ENCODE measurements at places on chromosomes 1 and 21. TPM values are rescaled to one million over a fixed set of nuclear protein-coding genes. Genes with fewer than 3 reads are reported as not detected.

DNA sequence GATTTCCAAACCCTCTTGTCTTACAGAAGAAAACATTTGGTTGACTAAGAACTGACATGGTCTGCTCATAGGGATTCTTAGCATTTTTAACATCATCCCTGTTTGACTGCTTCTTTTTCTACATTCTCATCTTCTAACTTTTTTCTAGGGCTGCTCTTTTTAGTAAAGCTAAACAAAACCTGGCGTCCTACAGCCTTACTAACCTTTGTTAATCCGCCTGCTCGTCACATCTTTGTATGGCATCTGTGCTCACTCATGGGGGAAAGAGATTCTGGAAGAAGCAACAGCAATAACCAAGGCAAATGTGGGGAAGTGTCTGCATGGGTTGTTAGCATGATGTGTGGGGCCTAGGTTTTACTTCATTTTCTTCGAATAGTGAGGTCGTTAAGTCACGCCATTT, 92.0 kb downstream of the KIF1B start:
- DNase-seq, result no peak

DNA sequence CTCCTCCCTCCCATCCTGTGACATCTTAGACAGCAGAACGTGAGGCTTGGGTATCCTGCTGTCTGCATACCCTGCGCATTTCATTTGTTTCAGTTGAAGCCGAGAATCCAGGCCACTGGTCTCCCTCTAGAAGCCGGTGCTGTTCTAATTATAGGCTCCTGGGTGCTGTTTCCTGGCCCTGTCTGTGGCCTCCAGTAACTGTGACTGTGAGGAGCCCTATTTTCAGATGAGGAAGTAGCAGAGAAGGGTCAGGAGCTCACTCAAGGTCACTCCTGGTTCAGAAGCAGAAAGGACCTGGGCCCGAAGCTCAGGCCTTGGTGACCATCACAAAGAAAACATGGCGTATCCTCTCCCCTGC, 24.0 kb downstream of the COQ8A start:
- DNase-seq, result no peak

DNA sequence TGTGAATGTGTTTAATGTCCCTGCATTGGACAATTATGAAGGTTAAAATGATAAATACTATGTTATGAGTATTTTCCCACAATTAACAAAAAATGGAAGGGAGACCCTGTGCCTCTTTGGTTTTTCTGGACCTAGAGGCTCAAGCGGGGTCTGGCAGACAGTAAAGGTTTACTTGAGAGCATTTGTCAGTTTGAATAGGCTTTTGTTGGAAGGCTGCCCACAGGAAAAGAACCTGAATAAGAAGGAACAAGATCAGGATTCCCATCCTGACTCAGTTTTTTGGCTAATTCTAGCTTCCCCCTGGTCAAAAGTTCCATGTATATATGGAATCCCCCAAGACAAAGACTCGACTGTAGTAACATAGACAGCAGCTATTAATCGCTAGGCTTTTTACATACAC, 150.9 kb upstream of the JUN start:
- no peak for DNase-seq

DNA sequence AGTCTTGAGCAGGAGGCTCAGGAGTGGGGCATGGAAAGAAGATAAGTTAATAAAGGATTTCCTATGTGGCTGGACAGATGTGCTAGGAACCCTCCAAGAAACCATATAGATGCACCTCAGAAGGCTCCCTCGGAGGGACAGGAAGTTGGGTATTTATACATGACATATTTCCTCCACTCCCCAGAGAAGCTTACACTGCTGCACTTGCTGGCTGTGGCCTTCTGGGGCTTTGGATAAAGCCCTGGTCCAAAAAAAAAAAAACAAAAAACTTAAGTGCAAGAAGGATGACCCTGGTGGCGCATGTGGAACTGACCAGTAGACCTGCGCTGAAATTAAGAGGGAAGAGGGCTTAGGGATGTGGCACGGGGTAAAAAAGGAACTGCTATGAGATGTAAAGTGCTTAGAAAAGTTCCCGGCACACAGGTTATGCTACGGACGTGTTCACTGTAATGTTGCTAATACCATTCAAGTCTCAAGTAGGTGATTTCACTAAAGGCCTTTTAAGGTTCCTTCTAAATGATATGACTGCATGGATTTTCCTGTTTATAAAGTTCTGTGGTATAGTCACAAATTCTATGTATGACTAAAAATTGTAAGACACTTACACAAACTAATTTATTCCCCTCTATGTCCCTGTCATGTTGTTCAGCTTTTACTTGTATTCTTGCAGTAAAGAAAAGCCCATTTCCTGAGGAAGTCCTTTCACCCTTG, 253.6 kb downstream of the HMCN1 start:
- DNase-seq, result no peak

DNA sequence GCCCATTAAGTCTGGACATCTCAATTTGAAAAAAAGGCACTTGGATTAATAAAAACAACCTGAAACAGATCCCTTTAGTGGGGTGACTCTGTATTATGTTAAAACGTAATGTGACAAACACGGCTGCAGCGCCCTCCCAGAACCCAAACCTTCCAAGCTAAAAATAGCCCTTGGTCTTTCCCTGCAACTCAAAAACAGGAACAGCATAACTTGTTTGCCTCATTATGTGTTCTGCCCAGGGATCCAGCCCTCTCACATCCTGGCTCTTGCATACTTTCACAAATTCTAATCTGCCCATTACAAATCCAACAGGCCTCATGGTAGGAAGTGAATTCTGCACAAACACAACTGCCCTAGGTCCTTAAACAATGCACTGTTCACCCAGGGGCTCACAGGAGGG, 94.7 kb upstream of the GADD45A start:
- no peak for DNase-seq

DNA sequence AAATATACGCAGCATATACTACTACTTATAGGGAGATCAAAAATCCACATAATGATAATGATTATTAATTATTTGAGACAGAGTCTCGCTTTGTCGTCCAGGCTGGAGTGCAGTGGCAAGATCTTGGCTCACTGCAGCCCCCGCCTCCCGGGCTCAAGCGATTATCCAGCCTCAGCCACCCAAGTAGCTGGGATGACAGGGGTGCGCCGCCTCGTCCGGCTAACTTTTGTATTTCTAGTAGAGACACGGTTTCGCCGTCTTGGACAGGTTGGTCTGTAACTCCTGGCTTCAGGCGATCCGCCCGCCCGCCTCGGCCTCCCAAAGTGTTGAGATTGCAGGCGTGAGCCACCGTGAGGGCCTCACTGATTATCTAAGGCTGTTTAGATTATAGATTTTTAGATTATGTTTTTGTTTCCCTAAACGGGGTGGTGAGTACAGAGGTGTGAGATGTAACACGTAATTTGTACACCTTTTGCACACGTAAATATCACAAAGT, 548 bp upstream of the SLC25A33 start:
- no peak for DNase-seq

DNA sequence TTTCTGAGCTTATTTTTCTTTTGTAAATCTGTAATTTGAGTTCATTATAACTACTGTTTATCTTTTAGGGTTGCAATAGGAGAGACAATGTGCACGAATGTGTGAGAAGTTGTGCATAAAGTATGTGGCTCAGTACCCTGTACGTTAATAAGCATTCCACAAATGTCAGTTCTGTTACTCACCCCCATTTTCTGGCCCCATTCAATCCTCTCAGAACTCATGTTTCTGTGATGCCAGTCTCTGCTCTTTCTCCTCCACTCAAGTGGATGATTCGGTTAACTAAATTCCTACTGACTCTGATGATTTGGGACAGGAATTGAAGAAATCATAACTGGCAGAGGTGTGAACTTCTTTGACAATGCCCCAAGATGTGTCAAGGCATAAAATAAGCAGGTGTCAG, 10.2 kb upstream of the DMRTB1 start:
- peak; percentile 55 for DNase-seq

DNA sequence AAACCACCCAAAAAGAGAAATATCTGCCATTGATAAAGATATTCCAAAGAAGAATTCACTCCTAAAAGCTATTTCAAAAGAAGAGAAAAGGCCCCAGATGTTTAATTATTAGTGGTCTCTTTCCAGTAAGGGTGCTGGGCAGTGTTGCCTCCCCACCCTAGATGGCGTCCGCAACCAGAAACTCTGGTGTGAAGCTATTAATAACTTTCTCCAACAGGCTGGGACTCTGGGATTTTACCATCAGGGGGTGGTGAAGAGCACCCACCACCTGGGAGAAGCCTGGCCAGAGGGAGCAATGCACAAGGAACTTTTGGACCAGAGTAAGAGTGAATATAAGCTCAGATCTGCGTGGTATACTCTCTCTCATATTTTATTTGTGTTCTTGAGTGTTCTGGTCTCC, 115.4 kb upstream of the TIAM1 start:
- peak; percentile 16 for DNase-seq

DNA sequence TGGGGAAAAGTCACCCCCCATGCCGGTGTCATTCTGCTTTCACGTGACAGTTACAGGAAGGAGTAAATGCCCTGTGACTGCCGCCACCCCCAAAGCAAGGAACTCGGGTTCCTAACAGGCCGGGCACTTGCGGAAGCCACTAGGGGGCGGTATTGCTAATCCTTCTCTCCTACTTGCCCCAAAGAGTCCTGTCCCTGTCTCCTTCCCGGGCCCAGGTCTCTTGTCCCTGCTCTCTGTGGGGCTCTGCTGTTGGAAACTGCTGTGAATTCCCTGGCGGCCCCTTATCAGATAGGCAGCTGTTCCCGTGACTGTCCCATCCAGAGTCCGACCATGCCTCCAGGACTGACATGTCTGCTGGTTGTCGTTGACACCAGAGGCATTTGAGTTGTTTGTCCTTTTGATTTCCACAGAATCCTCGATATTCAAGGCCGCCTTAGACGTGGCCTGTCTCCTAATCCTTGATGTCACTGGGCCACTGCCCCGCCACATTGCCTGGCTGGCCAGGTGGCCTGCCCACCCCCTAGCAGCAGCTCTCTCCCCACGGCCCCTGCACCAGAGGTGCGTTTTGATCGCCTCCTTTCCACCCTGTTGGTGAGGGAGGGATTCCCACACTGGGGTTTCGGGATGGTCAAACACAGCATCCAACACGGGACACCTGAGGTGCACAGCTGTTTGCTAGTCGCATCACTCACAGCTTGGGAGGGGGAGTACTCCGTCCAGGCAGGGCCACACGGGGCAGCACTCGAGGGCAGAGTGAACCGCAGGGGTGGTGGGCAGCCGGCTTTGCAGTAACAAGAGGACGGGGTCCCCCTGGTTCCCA, 37.3 kb downstream of the CHAF1B start:
- peak; percentile 47 for DNase-seq

DNA sequence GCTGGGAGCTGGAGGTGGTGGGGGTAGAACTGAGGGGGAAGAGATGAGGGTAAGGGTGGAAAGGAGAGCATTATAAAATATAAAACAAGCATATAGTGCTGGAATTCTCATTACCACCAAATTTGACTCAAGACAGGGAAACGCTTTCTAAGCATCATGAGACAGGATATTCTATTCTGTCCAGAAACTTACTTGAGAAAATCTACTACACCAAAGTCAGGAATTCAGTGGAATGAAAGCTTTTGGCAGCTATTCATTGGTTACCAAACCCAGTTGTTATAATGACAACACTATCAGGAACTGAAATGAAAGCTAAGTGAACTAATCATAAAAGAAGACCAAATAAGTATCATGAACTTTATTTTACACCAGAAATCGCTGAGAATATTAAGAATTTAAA, 14.5 kb downstream of the AIDA start:
- DNase-seq, result no peak

- DNase-seq, result no peak
These were observed 11.9 kb downstream of the WRAP73 start for GRCh38 chr1:3638027-3638426.

- DNase-seq, result peak; percentile 30
These were observed 540 bp upstream of the C1orf198 start for GRCh38 chr1:230868736-230869385.

DNA sequence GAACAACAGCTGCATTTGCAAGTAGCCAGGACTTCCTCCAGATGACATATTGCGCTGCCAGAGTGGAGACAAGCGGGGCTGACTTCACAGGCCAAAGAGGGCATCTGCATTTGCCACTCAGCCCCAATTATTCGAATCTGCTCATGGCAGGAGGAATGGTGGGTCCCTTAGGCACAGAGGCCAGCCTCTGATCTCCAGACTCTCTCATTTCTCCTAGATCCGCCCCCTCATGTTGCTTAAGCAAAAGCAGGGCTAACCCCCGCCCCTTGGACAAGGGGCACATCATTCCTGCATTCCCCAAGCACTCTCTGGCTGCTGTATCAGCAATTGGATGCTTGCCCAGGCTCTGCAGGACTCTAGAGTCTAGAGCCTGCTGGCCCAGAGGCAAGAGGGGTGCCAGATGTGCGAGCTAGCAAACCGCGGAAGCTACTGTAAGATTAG, 262.4 kb downstream of the ST6GALNAC3 start:
- no peak for DNase-seq

GRCh38 chr1:225347123-225347683, 80.6 kb downstream of the LBR start:
- DNase-seq, result no peak

DNA sequence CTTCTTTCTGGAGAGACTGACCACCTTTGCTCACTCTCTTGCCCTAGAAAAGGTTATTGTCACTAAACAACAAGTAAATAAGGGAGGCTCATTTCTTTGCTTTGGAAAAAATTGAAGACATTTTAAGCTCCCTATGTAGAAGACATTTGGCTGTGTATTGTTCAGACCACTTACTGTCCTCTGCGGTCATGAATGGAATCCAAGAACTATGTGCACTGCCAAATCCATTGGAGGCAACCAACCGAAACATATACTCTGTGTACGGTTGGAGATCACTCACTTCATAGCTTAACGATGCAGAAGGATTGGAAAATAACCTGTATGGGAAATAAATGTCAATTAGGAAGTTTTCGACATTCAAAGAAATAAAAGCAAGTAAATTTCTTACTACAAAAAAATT, 332.8 kb downstream of the KCTD3 start:
- no peak for DNase-seq

DNA sequence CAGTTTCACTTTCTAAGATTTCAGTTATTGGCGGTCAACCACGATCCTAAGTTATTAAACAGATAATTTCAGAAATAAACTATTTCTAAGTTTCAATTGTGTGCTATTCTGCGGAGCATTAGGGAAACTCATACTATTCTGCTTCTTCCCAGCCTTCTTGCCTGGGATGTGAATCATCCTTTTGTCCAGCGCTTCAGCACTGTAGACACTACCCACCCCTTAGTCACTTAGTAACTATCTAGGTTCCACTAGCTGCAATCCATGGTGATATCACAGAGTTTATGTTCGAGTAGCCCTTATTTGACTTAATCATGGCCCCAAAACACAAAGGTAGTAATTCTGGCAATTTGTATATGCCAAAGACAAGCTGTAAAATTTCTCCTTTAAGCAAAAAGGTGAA, 279.9 kb upstream of the ADAMTS5 start:
- DNase-seq, result no peak

Gene CCDC27
- not detected for total RNA-seq

Gene CFHR1
- total RNA-seq, result 1.3 TPM

Gene SELE
- not detected for total RNA-seq

Gene AHCYL1
- total RNA-seq, result 66.8 TPM

Gene PDZK1IP1
- total RNA-seq, result not detected

Gene CORT
- total RNA-seq, result not detected

Gene PRMT6
- 15.2 TPM for total RNA-seq

Data from NCI-H460 (cell line).